A549 treated with CORT108297 at 1 μM for 4 hours (cell line): ENCODE measurements at places on chromosomes 7 and 10. TPM values are rescaled to one million over a fixed set of nuclear protein-coding genes. Genes with fewer than 3 reads are reported as not detected.

NKX1-2 gene
- 0.02 to 0.10 TPM in 2 of 5 replicates, not detected in the others for total RNA-seq

SPOCK2 gene
- 0.18 to 0.47 TPM (median 0.37 TPM) in 5 replicates for total RNA-seq

TUBAL3 gene
- 0.23 to 0.57 TPM (median 0.39 TPM) in 5 replicates for total RNA-seq

GJD4 gene
- total RNA-seq: 0.06 TPM in 1 of 5 replicates, not detected in the others

NME8 gene
- total RNA-seq: not detected in 5 replicates

POM121C gene
- 29.6 to 41.1 TPM (median 38.4 TPM) in 5 replicates for total RNA-seq

ECD gene
- total RNA-seq: 24.0 to 30.5 TPM (median 25.2 TPM) in 5 replicates

CYP2C18 gene
- 0.07 to 0.12 TPM (median 0.11 TPM) in 4 of 5 replicates, not detected in the other for total RNA-seq

SPDYE6 gene
- not detected in 5 replicates for total RNA-seq

IDI2 gene
- 0.06 TPM in 1 of 5 replicates, not detected in the others for total RNA-seq

CALHM3 gene
- total RNA-seq: 0.45 to 0.74 TPM (median 0.49 TPM) in 5 replicates

COPG2 gene
- 12.4 to 16.3 TPM (median 14.1 TPM) in 5 replicates for total RNA-seq

ST8SIA6 gene
- total RNA-seq: 0.03 to 0.08 TPM (median 0.04 TPM) in 3 of 5 replicates, not detected in the others

ELOVL3 gene
- total RNA-seq: 0.16 to 0.40 TPM (median 0.30 TPM) in 5 replicates

ANTXRL gene
- 0.12 to 0.52 TPM (median 0.22 TPM) in 5 replicates for total RNA-seq

PAPOLB gene
- total RNA-seq: not detected in 5 replicates

ANXA8 gene
- 28.8 to 40.9 TPM (median 33.6 TPM) in 5 replicates for total RNA-seq

IQCE gene
- 9.7 to 14.7 TPM (median 13.8 TPM) in 5 replicates for total RNA-seq

CYCS gene
- total RNA-seq: 226 to 309 TPM (median 237 TPM) in 5 replicates

ACTR3C gene
- 0.17 TPM in 1 of 5 replicates, not detected in the others for total RNA-seq

SPAM1 gene
- total RNA-seq: not detected in 5 replicates

MORN4 gene
- total RNA-seq: 6.7 to 8.7 TPM (median 7.6 TPM) in 5 replicates

SUFU gene
- 5.2 to 7.9 TPM (median 7.2 TPM) in 5 replicates for total RNA-seq
